ENCODE measurements at places on chromosomes 5 and 9.

DNA sequence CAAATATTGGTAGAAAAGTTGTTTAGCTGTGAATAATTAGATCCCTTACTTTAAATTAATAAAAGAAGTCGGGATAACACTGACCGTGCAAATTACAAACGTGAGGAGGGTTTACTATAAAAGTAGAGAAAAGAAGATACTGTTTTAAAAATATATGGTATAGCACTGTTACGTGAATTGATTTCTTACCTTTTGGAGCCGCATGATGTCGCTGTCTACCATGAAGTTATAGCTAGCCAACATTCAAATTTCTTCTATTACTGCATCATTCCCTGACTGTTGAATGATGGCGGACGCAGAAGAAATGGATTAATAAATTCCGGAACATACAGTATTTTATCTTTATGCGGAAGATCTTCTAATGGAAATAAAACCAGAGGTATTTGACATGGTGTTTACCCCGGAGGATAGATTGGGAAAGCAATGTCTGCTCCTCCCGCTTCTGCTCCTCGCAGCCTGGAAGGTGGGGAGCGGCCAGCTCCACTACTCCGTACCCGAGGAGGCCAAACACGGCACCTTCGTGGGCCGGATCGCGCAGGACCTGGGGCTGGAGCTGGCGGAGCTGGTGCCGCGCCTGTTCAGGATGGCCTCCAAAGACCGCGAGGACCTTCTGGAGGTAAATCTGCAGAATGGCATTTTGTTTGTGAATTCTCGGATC lies at the start of gene PCDHA6:
Gene PCDHA6 (plus strand): TSS at position 257 of the 658 bp plus-strand sequence. CDS start 132 bp downstream, at position 389.
- no peak for DNase-seq

- no peak for DNase-seq
Measured at GRCh38 chr5:52863715-52864290, 76.1 kb downstream of the ITGA1 start.

- DNase-seq = no peak
Measured at GRCh38 chr9:106626936-106627335, 236.0 kb upstream of the ZNF462 start.

GRCh38 chr5:139849501-139849900 lies 53.9 kb downstream of the PSD2 start:
- no peak for DNase-seq

DNA sequence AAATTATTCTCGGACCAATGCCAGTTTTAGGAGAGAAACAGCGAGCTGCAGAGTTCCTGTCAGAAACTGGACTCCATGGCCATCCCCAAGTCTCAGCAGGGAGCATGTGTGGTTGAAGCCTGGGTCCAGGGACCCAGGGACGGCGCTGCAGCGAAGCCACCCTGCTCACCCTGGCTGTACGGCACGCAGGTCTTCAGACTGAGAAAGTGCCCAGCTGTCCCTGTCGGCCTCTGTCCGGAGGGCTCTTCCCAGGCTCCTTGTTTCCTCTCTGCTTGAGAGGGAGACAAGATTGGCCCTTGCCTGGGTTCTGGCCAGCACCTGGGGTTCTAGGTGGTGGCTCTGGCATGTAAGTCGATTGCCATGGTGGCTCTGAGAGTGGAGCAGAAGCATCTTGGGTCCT lies 26.9 kb downstream of the PTGES2 start:
- no peak for DNase-seq

DNA sequence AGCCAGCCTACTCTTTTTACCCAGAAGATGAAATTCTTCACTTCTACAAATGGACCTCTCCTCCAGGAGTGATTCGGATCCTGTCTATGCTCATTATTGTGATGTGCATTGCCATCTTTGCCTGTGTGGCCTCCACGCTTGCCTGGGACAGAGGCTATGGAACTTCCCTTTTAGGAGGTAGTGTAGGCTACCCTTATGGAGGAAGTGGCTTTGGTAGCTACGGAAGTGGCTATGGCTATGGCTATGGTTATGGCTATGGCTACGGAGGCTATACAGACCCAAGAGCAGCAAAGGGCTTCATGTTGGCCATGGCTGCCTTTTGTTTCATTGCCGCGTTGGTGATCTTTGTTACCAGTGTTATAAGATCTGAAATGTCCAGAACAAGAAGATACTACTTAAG lies 16.6 kb downstream of the OCLN start:
- DNase-seq = no peak

GRCh38 chr9:110050925-110051355 lies 157.0 kb downstream of the C9orf152 start:
- no peak for DNase-seq

DNA sequence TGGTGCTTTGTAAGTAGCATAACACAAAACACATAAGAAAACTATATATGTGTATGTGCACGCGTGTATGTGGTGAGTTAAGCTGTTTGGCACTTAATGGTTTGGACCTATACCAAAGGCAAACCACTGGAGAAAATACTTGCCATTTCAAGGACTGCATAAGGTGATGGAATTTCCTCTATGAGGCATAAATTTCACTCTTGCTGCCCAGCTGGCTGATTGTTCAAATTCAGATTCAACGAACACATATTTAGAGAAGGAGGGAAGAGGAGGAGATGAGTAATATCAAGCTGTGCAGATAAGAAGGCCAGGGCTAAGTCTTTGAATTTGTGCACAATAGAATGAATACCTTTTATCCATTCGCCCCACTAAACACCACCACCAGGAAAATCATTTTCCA lies 470.6 kb upstream of the MPDZ start:
- no peak for DNase-seq

DNA sequence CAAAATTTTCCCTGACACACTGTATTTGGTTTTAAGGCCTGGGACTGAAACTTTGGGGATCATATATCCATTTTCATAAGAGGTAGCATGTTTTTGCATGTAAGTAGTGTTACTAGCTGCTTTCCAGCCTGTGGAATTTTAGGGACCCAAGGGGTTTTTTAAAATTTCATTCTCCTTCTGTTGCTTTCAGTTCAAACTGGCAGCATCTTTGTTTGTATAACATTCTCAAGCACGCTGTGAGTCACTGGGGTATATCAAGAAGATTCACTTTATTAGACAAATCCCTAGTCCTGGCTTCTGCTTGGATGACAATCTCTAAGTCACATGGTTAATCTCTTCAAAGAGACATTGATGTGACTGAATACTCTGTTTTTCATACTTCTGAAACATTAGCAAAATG lies 479.0 kb downstream of the CYLC2 start:
- DNase-seq = no peak

DNA sequence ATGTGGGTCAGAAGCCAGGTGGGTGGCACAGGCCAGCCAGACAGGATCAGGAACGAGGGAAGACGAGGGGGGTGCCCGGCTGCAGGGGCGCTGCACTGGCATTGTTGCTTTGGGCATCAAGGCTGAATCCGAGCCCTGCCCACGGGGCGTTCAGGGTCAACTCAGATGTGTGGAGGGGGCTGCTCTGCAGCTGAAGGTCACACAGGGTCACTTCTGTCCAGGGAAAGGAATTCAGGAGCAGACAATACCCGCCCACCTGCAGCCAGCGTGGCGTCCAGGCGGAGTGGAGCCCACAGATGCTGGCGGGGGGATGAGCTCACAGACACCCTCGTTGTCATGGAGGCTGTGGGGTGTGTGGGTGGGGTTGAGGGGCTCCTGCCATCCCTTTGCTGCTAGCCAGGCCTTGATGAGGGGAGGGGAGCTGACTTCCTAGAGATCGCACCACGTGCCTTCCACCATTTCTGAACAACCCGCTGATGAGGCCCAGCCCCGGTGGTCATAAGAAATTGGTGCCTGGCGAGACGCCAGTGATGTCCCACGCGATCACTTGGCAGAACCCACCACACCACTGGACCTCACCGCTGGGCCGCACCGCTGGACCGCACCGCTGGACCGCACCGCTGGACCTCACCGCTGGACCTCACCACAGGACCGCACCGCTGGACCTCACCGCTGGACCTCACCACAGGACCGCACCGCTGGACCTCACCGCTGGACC lies 31.2 kb downstream of the MRPL36 start:
- no peak for DNase-seq

DNA sequence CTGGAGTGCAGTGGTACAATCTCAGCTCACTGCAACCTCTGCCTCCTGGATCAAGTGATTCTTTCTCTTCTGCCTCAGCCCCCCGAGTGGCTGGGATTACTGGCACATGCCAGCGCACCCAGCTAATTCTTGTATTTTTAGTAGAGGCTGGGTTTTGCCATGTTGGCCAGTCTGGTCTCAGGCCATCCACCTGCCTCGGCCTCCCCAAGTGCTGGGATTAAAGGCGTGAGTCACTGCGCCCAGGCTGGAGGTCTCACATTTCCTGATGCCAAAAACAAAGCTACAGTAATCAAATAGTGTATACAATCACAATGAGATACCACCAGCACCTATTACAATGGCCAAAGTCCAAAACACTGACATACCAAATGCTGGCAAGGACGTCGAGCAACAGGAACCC lies 51.1 kb downstream of the TTLL11 start:
- no peak for DNase-seq

DNA sequence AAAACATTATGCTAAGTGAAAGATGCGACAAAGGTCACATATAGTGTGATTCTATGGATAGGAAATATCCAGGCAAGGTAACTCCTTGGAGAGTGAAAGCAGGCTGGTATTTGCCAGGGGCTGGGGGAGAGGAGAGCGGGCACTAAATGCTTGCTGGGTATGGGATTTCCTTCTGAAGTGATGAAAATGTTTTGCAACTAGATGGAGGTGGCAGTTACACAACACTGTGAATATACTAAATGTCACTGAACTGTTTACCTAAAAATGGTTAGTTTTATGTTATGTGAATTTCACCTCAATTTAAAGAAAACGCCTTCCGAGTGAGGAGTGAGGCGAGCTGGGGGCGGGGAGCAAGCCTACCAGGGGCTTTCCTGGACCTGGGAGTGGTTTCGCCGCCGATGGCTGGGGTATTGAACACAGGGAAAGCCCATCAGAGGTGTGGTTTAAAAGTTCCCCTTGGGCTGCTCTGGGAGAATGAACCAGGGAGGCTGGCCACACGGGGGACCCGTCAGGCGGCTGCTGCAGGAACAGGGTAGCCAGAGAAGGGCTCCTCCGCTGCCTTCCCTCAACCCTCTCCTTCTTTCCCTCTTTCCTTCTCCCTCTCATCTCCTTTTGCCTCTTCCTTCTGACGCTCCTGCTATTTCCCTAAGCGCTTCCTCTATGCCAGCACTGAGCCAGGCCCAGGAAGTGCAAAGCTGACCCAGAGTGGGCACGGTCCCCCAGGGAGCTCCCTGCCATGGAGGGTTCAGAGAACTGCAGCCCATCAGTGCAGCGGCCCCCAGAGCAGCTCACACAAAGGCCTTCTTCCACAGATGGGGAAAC lies 4.9 kb downstream of the AKNA start:
- DNase-seq = peak; percentile 70

DNA sequence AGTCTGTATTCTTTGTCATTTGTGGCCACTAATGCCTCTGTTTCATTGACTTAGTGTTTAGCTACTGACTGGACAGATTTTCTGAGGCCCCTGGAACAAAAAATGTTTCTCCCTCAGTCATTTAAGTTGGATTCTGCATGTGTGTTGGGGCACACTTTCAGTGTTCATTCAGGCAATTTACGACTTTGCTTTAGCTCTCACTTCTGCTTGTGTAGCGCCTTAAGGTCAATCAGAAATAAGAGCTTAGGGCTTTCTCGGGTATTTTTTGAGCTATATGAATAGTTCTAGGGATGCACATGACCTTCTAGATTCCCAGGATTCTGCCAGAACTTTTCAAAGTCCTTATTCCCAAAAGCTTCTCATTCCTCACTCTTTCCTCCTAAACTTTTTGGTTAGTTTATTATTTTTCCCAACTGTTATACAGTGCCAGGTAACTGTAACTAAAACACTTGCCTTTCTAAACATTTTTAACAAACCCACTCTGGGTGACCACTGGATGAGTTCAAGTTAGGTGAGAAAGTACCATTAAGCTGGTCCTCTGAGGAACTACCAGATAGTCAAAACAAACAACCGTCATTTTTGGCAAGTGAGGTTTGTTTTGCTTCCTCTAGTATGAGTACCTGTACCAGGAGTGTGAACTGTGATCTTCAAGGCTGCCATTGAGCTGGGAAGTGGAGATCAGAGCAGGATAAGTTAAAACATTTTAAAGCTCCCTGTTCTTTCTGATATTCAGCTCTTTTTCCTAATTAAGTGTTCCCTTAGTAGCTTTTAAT lies 571.3 kb upstream of the TLE4 start:
- no peak for DNase-seq

DNA sequence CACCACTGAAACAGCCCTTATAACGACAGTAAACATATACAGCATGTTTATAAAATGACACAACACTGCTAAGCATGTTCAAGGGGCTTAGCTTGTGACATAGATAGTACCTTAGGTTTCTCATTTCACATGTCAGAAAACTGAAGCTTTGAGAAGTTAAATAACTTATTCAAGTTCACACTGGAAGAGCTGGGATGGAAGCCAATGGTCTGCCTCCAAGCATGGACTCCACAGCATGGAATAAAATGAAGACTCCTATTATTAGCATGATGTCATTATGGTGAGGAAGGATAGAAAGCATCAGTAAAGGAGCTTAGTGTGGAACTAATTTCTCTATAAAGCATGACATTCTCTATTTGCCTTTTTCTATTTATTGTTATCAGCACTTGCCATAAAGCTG lies 316.7 kb downstream of the PLK2 start:
- no peak for DNase-seq

- DNase-seq = no peak
Measured at GRCh38 chr9:134895908-134896833, 15.6 kb downstream of the FCN2 start.

- DNase-seq = no peak
Measured at GRCh38 chr9:105138306-105138801, 106.1 kb upstream of the SLC44A1 start.

DNA sequence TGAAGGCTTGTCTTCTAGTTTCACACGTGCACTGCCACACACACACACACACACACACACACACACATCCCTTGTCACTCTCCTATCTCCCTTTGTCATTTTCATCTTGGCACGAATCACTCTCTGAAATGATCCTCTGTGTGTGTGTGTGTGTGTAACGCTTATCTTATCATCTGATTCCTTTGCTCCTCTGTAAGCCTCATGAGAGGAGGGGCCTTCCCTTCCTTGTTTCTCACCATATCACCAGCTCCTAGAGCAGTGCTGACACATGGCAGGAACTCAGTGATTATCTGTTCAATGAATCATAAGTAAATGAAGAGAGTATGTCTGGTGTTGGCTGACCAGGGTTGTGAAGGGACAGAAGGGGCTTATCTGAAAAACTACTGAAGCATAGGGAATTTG lies 53.3 kb downstream of the PDE4D start:
- no peak for DNase-seq

- no peak for DNase-seq
Measured at GRCh38 chr5:159224471-159224870, 15.1 kb upstream of the RNF145 start.

DNA sequence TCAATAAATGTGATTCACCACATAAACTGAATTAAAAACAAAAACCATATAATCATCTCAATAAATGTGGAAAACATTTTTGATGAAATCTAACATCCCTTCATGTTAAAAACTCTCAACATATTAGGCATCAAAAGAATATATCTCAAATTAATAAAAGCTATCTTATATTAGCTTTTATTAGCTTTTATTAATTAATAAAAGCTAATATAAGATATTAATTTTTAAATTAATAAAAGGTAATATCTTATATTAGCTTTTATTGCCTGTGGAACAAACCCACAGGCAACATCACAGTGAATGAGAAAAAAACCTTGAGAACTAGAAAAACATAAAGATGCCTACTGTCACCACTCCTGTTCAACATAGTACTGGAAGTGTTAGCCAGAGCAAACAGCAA lies 338.9 kb upstream of the GRIA1 start:
- no peak for DNase-seq

GRCh38 chr9:108852079-108852478 lies 3.7 kb downstream of the ACTL7B start:
- DNase-seq = no peak
